A549 treated with GW870086 at 1 μM for 4 hours (cell line): ENCODE measurements at places on chromosomes 2 and 18. TPM values are rescaled to one million over a fixed set of nuclear protein-coding genes. Genes with fewer than 3 reads are reported as not detected.

The UBR3 gene
- 7.0 to 11.3 TPM (median 9.4 TPM) in 5 replicates for total RNA-seq

The ZDBF2 gene
- total RNA-seq: 0.64 to 2.0 TPM (median 1.2 TPM) in 5 replicates

The LYPD6 gene
- total RNA-seq: 0.07 to 0.10 TPM (median 0.08 TPM) in 4 of 5 replicates, not detected in the other

The ANKRD30B gene
- total RNA-seq: not detected in 5 replicates

The CYP27C1 gene
- 2.7 to 5.2 TPM (median 4.0 TPM) in 5 replicates for total RNA-seq

The POTEC gene
- not detected in 5 replicates for total RNA-seq

The PMAIP1 gene
- 14.2 to 18.0 TPM (median 15.6 TPM) in 5 replicates for total RNA-seq

The PRKAG3 gene
- not detected in 5 replicates for total RNA-seq

The RNF144A gene
- 6.4 to 10.0 TPM (median 8.4 TPM) in 5 replicates for total RNA-seq

The CAPN14 gene
- total RNA-seq: 0.05 TPM in 1 of 5 replicates, not detected in the others

The COL4A4 gene
- total RNA-seq: 1.2 to 2.4 TPM (median 1.8 TPM) in 5 replicates

The GAL3ST2 gene
- total RNA-seq: 0.10 to 0.34 TPM (median 0.13 TPM) in 5 replicates

The ACOXL gene
- not detected in 5 replicates for total RNA-seq

The IFIH1 gene
- 0.80 to 1.6 TPM (median 1.3 TPM) in 5 replicates for total RNA-seq

The EXOC6B gene
- 5.8 to 8.9 TPM (median 7.5 TPM) in 5 replicates for total RNA-seq

The FBXO41 gene
- total RNA-seq: 3.5 to 5.6 TPM (median 5.1 TPM) in 5 replicates

The WNT10A gene
- 0.07 to 0.23 TPM in 2 of 5 replicates, not detected in the others for total RNA-seq

The PDK1 gene
- 2.7 to 4.9 TPM (median 4.3 TPM) in 5 replicates for total RNA-seq

The AQP4 gene
- 0.09 TPM in 1 of 5 replicates, not detected in the others for total RNA-seq

The TM4SF20 gene
- 6.9 to 9.9 TPM (median 8.3 TPM) in 5 replicates for total RNA-seq

The PLEKHA3 gene
- total RNA-seq: 7.9 to 18.9 TPM (median 15.9 TPM) in 5 replicates

The DYNC1I2 gene
- total RNA-seq: 58.0 to 76.6 TPM (median 72.0 TPM) in 5 replicates

The MBP gene
- 20.7 to 27.0 TPM (median 24.8 TPM) in 5 replicates for total RNA-seq

The FEV gene
- not detected in 5 replicates for total RNA-seq

The DLX2 gene
- total RNA-seq: 0.40 to 0.81 TPM (median 0.61 TPM) in 5 replicates

The CNGA3 gene
- 0.03 to 0.06 TPM in 2 of 5 replicates, not detected in the others for total RNA-seq

The GALR1 gene
- total RNA-seq: not detected in 5 replicates

The PDIA6 gene
- 302 to 377 TPM (median 359 TPM) in 5 replicates for total RNA-seq

The REEP1 gene
- total RNA-seq: 0.77 to 1.1 TPM (median 1.1 TPM) in 5 replicates

The MTA3 gene
- total RNA-seq: 27.7 to 34.3 TPM (median 31.1 TPM) in 5 replicates

The STEAP3 gene
- 52.3 to 66.5 TPM (median 62.4 TPM) in 5 replicates for total RNA-seq

The CYTIP gene
- not detected in 5 replicates for total RNA-seq
